ENCODE measurements at places on chromosomes 2 and 18. TPM values are rescaled to one million over a fixed set of nuclear protein-coding genes. Genes with fewer than 3 reads are reported as not detected.

Gene OBSL1
- total RNA-seq = 38.8 TPM

Gene PROKR1
- 0.14 TPM for total RNA-seq

DNA sequence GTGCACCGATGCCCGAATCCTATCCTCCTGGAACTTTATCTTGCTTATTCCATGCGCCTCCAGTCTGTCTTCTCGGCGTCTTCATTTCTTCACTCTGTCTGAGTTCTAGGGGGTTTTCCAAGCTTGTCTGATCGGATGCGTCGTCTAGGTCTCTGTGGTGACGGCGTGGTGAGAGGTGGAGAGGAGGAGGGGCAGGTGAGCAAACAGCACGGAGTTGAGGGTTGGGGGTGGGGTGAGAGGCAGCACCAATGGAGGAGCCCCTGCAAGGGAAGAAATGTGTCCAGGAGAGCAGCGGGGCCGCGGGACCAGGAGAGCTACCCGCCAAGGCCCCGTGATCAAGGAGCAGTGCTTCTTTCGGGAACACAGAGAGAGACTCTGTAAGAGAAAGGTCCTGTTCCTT is 131.3 kb upstream of the TWIST2 start:
- DNase-seq = no peak

GRCh38 chr18:54923339-54923956 is 35.8 kb downstream of the CCDC68 start:
- DNase-seq = no peak

- DNase-seq = no peak
These were observed 87.9 kb downstream of the RAD51AP2 start for GRCh38 chr2:17430326-17430725.

DNA sequence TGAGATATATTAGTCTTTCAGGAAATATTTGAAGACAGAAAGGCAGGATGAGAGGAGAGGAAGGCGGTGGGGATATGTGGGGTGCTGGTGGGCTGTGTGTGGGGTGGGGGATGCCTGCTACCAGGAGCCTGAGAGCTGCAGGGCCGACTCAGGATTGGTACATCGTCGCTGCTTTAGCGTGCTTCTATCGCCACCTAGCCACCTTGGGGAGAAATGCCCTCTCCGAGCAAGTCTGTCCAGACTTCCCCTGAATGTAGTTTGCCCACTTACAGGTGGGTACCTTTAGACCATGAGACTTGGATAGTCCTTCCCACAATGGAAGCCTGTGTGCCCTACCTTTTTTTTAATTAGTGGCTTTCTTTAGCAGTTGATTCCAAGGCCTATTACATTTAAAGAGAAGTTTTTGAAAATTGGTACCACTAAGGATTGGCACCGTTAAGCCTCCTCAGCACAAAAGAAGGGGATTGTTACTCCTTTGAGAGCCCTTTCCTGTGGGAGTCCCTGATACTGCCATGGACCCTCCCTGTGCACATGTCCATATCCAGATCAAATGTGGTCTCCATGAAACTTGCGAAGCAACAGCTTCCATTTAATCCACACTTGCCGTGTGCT is 114.1 kb upstream of the NDUFV2 start:
- DNase-seq = no peak

DNA sequence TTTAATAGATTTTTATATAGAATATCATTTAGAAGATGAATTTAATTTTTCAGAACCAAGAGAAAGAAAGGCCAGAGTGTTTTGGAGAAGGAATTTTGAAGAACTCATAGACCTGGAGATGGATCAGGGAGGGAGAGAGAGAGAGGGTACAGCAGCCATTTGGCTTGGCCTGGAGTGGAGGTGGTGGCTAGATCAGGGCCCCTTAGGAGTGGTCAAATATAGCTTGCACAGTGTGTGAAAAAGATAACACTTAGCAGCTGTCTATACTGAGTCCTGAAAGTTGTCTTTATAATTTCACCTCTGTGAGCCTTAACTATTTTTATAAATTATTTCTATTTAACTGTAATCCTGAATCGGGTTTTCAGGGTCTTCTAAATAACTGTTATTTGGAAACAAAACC is 38.8 kb upstream of the ACYP2 start:
- DNase-seq = no peak

GRCh38 chr2:22890132-22890531 is 494.8 kb upstream of the KLHL29 start:
- DNase-seq = no peak

DNA sequence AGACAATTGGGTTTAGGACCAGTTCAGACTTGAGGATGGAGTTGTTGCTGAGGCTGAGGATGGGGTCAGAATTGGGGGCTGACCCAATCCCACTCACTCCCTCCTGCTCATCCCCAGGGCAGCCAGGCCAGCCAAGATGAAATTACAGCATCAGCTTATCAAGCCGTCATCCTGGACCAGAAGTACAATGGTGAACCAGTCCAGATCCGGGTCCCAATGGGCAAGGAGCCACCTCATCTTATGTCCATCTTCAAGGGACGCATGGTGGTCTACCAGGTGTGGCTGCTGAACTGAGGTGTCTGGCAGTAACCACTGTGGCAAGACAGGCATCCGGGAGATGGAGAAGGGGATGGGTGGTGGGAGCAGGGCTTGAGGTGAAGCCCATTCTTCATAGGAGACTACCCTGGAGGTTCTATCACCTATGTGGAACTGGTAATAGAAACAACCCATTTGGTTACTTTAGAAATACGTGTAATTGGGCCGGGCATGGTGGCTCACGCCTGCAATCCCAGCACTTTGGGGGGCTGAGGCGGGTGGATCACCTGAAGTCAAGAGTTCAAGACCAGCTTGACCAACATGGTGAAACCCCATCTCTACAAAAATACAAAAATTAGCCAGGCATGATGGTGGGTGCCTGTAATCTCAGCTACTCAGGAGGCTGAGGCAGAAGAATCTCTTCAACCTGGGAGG is 13.9 kb downstream of the VIL1 start:
- DNase-seq = no peak

DNA sequence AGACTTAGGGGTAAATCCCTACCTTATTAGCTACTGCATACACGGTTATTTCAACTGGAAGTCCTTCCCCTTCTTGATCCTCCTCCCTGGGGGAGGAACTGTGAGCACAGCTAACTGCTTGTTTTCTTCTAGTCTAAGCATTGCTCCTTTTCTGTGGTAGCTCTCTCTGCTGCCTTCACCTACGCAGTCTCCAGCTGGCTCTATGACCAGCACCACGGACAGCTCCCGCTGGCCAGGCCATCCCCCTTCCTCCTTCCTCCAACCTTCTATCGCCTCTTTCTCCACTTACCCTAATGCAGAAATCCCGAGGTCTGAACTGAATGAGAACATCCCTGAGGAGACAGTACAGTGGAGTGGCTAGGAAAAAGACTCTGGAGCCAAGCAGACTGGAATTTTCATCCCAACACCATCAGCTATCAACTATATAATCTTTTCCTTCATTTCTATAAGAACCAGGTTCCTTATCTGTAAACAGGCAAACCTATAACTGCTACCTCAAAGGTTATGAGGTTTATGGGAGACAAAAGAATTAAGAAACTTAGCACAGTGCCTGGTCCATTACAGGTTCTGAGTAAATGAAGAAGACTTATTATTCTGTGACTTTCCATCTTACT is 4.7 kb upstream of the CFAP65 start:
- no peak for DNase-seq

GRCh38 chr2:19682493-19682892 is 219.3 kb downstream of the TTC32 start:
- peak; percentile 71 for DNase-seq
